ENCODE measurements at places on chromosomes 16 and 17.

DNA sequence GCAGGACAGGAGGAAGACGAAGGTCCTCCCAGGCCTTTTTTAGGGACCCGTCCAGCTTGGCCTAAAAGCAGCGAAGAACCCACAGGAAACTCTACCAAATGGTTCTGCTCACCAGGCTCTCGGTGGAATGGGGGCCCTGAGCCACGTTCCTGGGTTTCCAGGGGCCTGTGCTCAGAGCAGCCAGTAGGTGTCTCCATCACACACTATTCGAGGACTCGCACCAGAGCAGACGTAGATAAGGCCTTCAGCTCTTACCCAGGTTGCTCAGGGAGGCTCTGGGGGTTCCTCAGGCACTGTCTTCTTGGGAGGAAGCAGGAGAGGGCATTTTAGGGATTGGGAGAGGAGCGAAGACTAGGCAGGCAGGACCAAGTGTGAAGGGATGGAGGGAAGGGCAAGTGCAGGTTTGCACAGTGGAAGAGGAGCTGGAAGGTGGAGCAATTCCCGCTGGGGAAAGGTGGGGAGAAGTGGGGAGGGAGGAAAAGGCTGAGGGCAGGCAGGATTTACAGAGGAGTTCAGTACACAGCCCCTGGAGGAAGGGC lies 157.1 kb downstream of the RGS9 start:
- peak; percentile 43 for DNase-seq

DNA sequence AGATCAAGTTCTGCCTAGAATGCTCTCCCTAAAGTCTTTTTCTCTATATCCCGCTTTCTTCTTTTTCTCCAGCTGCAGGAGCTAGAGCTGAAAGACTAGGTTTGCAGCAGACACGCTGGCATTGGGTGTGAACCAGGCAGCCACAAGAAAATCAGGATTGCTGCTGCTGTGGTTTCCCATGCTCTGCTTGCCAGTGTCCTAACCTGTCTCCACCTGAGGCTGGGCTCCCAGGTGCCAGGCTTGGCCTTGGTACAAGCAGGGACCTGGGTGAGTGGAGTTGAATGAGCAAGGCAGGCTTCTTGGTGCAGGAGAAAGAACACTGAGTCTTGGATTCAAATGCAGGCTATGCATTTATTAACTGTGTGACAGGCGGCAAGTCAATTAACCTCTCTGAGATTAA lies 440.3 kb upstream of the MAF start:
- DNase-seq, result no peak

DNA sequence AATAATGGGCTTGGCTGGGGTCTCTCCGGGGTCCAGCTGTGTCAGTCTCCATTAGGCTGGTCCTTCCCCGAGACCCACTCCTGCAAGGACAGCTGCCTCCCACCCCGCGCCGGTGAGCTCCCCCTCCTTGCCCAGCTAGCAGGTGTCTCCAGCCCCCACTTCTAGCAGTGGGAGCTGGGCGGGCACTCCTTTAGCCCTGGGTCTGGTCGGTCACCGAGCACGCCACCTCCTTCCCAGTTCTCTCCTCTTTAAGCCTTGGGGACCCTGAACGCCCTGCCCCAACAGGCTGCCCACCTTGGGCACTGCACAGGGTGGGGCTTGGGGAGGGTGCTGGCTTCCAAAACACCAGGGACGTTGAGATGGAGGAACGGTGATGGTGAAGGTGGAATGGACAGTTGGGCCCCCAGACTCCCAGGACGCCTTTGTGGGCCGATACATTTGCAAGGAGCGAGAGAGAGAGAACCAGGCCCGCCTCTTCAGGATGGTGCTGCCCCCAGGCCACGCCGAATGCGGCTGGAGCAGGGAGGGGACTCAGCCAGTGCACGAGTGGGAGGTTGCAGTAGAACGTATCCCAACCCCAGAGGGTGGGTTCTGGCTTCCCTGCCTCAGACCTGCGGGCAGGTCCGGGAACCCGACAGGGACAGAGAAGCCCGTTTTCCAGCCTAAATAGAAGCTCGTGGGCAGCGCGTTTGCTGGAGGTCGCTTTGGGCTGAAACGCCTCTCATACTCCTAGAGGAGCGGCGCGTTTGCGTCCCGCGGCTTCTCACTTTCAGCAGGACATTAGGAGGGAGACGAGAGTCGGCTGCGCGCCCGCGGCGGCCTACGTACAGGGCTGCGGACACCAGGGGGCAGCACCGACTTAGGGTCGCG lies 10.7 kb downstream of the TBX2 start:
- DNase-seq, result peak; percentile 50

DNA sequence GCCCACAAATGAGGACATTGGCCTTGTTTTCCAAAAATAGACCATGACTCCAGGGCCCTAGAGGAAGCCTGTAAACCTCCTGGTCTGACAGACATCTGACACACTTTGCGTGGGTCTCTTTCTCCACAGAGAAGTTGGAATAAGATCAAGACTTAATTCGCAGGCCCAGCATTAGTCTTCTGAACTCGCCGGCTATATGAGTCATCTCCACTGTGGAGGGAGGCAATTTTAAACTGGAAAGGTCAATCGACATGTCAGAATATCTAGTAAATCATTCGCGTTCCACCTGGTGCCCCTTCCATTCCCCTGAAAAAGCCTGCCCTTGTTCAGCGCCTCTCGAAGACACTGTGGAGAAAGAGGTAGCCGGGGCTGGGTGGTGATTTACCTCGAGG lies 140.1 kb downstream of the CLEC16A start:
- DNase-seq, result no peak

- DNase-seq, result no peak
Observed at GRCh38 chr16:275786-276232, at the start of gene RGS11. TSS of gene RGS11 (minus strand) at chr16:275944. CDS start at chr16:275911, 33 bp downstream.

- no peak for DNase-seq
Observed at GRCh38 chr16:72723781-72724180, 324.1 kb downstream of the ZFHX3 start.

GRCh38 chr16:10225653-10226052 lies 43.4 kb upstream of the GRIN2A start:
- no peak for DNase-seq

DNA sequence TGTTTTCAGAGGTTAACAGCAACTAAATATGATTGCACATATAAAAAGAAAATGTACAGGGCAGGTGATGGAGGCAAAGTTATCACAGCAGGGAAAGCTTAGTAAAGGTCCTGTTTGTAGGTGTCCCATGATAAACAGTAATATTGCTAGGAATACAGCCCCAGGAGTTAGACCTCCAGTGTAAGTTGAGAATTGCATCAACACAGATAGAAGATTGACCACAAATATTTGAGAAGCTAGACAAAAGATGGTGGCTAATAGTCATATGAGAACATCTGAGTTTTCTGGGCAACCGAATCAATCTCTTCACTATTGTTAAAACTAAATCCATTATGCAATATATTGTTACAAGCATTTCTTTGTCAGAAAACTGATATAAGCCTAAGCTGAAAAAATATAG lies 152.6 kb downstream of the CDH11 start:
- DNase-seq, result no peak

- no peak for DNase-seq
Observed at GRCh38 chr17:81927152-81927652, 333 bp downstream of the MAFG start.

DNA sequence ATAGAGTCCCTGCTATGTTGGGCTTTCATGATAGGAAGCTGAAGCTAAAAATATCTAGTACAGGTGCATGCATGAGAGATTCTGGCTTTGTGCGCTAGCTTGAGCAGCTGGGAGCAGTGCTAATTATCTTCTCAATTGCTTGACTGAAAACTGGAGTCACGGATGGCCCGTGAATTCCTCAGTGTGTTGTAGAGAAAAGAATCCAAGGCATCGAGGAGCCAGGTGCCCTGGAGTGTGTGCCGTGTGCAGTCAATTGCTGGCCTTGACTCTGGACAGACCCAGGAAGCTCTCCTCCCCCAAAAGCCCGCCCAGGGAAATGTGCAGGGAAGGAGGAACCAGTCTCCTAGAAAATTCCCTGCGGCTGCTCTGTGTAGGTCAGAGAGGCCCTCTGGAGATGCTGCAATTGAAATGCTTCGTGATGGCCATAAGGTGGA lies 14.2 kb downstream of the LGALS3BP start:
- DNase-seq, result no peak

DNA sequence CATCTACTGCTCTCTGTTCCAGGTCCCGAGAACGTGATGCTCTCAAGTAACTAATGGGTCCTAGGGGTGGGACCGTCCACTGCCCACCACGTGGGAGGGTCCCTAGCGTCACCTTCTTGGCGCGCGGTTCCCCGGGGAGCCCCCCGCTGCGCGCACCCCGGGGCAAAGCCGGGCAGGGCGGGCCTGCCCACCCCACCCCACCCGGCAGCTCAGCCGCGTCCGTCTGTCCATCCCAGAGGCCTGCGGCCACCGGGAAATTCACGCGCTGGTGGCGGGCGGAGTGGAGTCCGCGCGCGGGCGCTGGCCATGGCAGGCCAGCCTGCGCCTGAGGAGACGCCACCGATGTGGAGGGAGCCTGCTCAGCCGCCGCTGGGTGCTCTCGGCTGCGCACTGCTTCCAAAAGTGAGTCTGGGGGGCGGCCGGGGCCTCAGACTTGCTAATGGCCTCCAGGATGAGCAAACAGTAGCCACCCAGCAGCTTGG lies 494 bp downstream of the PRSS41 start:
- DNase-seq, result no peak

- DNase-seq, result no peak
Observed at GRCh38 chr17:7912927-7913524, 3.1 kb downstream of the RNF227 start.

- no peak for DNase-seq
Observed at GRCh38 chr16:48383877-48384519, 1.2 kb downstream of the SIAH1 start.

GRCh38 chr17:42101513-42102292 lies 3.4 kb upstream of the ZNF385C start:
- DNase-seq, result peak; percentile 59

DNA sequence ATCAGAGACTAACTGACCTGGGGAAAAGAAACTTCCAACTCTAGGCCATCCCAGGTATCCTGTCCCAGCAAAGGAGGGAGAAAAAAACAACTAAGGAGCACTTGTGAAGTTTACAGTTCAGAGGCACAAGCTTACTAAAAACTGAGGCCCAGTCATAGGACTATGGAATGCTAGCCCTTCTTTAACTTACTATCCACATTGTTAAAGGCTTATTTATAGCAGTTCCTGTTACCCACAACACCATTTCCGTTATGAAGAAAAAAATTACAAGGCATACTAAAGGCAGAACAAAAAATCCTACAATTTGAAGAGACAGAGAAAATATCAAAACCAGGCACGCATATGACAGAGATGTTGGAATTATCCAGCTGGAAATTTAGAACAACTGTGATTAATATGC lies 159.1 kb downstream of the CDH11 start:
- no peak for DNase-seq

- no peak for DNase-seq
Observed at GRCh38 chr16:50719401-50720337, 22.2 kb upstream of the CYLD start.

DNA sequence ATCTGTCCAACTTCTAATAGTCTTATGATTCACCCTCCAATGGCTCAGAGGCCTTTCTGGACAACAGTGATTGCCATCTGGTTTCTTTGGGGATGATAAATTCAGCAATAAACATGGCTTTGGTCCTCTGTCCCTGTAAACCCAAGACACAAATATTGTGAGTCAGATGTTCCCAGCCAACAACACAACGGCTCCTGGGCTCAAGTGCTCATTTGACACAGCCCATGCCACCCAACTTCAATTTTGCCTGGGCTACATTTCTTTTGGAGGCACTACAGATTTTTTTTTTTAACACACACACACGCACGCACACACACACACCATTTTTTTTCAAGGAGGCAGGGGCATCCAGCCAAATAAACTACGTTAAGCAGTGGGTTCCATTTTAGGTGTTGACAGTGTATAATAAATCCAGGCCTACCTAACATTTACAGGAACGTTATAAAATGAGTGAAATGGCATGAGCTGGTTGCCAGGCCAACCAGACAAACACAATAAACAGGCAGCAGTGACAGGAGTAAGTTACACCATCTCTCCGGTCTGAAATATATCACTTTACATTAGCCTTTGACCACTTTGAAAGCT lies 939.9 kb upstream of the SOX9 start:
- DNase-seq, result no peak

DNA sequence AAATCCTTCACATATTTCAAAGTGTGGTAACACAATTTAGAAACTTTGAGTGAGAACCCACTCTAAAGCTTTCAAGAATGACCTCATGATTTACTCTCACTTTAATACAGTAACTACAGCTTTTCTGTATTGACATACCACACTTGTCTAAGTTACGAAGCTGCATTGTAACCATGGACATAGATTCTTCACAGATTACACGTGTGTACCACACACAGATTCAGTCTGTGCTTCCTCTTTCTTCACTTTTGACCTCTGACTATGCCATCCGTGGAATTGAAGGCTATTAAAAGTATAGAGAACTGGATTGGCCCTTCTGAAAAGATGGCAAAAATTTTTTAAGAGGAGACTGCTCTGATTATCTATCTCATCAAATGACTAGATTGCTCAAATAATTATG lies 172.7 kb downstream of the TANC2 start:
- DNase-seq, result no peak

DNA sequence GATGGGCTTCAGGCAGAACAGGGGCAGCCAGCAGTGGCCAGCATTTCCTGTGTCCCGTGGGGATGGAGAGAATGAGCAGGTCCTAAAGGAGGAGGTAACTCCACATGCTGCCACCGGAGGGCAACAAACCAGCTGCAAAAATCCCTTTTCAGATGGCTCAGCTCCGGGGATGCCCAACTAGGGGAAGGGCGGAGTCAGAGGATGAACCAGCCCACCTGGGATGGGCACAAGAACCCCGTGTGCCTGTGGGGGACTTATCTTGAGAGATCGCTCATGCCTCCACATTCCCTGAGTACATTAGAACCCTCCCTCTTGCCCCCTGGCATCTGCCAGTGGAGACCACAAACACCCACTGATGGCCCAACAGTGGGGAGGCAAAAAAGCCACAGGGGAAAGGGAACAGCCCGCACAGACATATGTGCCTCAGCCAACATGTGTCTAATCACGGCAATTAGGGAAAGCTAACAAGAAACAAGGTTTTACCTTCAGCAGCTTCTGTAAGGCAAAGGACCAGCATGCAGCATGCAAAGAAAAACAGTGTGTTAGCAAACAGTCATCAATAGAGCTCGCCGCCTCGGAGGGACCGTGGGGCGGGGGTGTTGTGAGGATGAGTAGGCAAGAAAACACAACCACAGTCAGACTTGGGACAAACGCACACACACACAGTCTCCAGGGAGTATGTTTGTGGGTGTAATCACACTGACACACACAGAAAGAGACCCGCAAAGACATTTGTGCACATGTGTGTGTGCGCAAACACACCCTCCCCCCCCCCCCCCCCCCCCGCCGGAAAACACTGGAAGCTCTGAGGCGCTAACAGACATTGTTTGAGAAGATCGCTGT lies 64.0 kb downstream of the MYO18A start:
- no peak for DNase-seq

DNA sequence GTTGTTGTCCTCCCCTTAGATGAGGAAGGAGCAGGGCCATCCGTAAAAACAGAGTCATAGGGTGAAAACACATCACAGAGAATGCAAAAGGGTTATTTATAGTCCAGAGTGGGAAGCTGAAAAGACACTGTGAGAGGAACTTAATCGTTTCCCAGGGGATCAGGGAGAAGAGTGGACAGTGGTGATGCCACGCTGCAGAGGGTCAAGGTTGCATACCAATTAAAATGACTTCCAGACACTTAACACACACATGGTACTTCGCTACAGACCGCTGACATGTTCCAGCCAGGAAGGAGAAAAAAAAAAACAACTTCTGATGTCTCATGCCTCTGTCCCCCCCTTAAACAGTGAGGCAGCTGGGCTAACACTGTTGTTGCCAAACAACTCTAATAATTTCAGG lies 713.8 kb upstream of the RBFOX1 start:
- DNase-seq, result no peak

GRCh38 chr17:60720763-60721531 lies 43.3 kb downstream of the BCAS3 start:
- peak; percentile 6 for DNase-seq

- DNase-seq, result no peak
Observed at GRCh38 chr17:78784352-78784751, 2.3 kb upstream of the CYTH1 start.

Measured in hypothalamus (tissue), 51 donors.